Erythroblast (primary cell): ENCODE measurements at places on chromosomes 4 and X.

- DNase-seq: no peak
These were observed 69.3 kb downstream of the NYX start for GRCh38 chrX:41516456-41516855.

- DNase-seq: no peak
These were observed 6.6 kb upstream of the CLDN24 start for GRCh38 chr4:183328832-183329231.

DNA sequence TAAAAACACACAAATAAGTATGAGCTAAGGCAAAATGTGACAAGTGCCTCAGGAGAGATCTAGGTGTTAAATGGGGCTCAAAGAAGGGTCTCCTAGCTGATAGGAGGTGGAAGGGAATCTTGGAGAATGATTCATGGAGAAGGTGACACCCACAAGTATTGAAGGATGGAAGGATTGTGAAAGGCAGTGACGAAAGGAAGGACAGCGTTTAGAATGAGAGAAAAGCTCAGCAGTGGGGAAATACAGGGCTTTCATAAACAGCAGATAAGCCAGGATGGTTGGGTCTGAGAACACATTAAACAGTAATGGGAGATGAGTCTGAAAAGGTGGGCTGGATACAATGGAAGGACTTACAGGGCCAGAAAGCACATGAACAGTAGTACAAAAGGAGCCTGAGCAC, 11.5 kb downstream of the ANXA5 start:
- DNase-seq: no peak

DNA sequence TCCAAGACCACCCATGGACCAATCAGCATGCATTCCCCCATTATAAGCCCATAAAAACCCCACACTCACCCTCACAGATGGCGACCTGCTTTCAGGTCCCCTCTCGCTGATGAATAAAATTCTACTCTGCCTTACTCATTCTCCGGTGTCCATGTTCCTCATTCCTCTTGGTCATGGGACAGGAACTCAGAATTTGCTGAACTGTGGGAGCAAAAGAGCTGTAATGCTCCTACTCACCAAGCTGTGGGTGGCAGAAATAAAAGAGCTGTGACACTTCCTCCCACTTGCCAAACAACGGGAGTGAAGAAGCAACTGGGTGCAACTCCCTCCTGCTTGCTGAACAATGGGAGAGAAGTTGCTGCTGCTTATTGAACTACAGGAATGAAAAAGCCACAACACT, 168.5 kb upstream of the PCDH18 start:
- DNase-seq: no peak

- no peak for DNase-seq
These were observed 41.1 kb downstream of the IL13RA2 start for GRCh38 chrX:114976292-114976691.

DNA sequence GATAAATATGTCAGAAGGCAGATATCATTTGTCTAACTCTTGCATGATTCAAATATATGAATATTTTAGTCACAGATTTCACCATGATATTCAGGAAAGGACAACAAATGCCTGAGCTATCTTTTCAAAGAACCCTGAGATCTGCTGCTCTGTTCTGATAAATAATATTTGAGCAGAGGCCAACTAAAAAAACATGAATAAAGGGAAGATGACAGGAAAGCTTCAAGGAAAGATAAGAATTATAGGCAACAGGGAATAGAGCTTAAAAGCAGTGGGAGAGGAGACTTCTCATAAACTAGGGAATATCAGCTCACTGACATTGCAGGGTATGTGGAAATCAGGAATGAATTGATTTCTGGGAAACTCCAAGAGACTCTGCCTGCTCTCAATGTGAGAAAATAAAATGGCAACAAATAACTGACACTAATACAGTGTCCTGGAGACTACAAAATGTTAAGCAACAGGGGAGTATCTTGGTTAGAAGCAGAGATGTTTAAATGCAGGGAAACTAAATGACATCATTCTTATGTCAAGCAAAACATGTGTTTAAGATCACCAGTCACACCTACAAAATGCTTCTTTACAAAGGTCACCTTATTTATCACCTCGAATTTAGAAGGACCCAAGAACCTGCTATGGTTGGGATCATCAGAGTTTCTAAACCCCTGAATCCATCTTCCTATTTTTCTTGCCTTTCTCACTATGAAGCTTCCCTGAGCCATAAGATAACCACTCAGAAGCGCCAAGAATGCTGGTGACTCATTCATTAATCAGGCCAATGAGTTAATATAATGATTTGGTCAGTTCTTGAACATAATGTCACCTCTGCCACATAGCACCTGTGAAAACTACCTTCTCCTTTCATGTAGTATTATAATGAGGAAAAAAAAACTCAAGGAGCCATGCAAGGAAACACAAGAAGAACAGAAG, 78.1 kb downstream of the NDST3 start:
- DNase-seq: no peak

GRCh38 chrX:75107863-75108509, 48.1 kb downstream of the ABCB7 start:
- DNase-seq: no peak

DNA sequence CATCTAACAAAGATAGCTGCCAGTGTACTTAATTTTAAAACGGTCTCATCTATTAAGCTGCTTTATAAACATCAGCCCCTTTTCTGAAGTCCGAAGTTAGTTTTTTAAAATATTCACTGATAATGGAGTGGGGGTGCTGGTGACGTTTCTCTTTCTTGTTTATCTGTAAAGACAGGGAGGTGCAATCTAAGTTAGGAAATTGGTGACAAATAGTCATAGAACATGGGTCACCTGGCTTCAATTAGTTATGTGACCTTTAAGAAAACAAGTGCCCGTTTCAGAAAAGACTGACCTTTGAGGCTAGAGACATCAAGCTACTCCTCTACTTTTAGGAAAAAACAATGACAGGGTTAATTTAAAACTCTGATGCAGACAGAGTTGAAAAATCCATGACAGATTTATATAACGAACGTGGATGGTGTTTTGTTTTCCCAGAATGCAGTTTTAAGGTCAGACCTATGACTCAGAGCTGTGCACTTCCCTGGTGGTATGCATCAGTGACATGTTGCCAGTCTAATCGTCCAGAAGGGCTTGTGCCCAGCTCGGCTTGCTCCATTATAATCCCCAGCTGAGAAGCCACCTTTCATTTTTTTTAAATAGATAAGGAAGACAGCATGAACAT, 38.2 kb downstream of the FHL1 start:
- DNase-seq: no peak

DNA sequence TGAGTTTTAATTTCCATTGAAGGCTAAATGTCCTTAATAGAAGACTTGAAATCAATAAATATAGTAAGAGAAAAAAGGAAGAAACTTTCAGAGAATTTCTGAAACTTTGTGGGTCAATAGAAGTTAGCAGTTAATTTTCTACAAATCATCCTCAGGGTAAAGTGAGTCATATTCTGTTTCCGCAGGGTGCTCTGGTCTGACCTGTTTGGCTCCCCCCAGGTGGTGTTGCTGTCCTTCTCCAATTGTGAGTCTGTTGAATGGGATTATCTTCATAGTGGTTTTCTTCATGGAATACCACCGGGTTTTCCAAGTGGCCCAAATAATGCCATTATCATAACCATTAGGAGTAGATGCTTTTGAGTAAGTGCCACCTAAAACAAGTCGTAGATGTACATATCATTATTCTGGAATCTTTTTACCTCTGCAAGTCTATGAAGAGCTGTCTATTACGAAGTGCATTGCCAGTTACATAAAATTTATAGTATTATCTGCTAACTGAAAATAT, 7.7 kb downstream of the FGG start:
- DNase-seq: no peak

GRCh38 chr4:153010146-153010545, 74.0 kb downstream of the FHDC1 start:
- no peak for DNase-seq

DNA sequence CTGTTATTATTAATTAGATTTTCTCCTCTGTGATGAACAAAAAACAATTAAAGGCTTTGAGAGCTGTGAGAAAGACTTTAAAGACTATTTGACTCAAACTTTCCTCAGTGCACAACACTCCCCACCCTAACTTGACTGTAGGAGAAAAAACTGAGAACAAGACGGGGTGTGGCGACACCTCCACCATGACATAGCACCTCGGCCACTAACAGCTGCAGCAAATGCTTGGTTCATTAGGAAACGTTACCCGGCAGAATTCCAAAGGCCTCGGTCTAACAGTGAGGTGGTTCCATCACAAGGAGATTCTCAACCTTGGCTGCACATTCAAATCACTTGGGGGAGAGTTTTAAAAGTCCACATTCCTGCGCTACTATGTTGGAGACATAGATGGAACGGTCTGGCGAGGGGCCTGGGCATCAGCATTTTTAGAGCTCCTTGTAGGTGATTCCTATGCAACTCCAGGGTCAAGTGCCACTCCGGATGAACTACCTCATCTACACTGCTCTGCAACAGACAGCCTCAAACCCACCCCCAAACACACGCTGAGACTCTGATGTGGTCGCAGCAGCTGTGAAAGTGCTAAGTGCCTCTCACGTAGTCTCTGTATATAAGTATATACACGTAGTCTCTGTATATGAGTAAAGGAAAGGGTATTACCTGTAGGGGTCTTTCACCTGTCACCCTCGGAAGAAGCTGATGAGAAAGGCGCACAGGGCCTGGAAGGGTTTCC, 1.0 kb downstream of the FGFBP2 start:
- DNase-seq: no peak

- DNase-seq: no peak
These were observed 7.0 kb downstream of the SPP1 start for GRCh38 chr4:87982446-87983010.

GRCh38 chrX:110755061-110755460, 40.6 kb downstream of the CHRDL1 start:
- DNase-seq: no peak

GRCh38 chrX:48539345-48540027, at the start of gene TBC1D25:
Gene TBC1D25 (plus strand): TSS chrX:48539714. CDS start chrX:48539798, 84 bp downstream.
- DNase-seq: peak; percentile 98

DNA sequence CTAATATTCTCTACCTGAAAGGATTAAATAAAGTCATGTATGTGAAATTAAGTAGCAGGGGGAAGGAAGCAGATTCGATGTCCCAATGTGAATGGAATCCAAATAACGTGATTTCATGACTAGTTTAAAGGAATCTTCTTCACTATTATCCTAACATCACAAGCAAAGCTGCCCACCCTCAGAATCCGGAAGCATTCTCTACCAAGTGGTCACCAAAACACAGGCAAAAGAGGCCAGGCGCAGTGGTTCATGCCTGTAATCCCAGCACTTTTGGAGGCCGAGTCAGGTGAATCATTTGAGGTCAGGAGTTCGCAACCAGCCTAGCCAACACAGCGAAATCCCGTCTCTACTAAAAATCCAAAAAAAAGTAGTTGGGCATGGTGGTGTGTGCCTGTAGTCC, 212.9 kb downstream of the LDB2 start:
- DNase-seq: no peak

- DNase-seq: no peak
These were observed 42.2 kb upstream of the HMGB3 start for GRCh38 chrX:150940844-150941495.
